ENCODE measurements at places on chromosomes 3 and 15. TPM values are rescaled to one million over a fixed set of nuclear protein-coding genes. Genes with fewer than 3 reads are reported as not detected.

RPL39L gene
- total RNA-seq, result 13.4 TPM

IDH2 gene
- total RNA-seq, result 208 TPM

PAK6 gene
- 0.48 TPM for total RNA-seq

OR4F15 gene
- total RNA-seq, result not detected

SUSD5 gene
- not detected for total RNA-seq

FOXB1 gene
- 0.86 TPM for total RNA-seq

CRYBG3 gene
- 6.7 TPM for total RNA-seq

ARHGEF3 gene
- total RNA-seq, result 102 TPM

ASB7 gene
- total RNA-seq, result 25.5 TPM

SCN11A gene
- 0.03 TPM for total RNA-seq

ERICH6 gene
- total RNA-seq, result 0.36 TPM

TRIM42 gene
- total RNA-seq, result not detected

UROC1 gene
- total RNA-seq, result not detected

UTS2B gene
- total RNA-seq, result not detected

SMCO1 gene
- not detected for total RNA-seq

TCAIM gene
- 19.8 TPM for total RNA-seq

NDUFB5 gene
- 90.5 TPM for total RNA-seq

MYZAP gene
- 0.45 TPM for total RNA-seq

NUP210 gene
- total RNA-seq, result 171 TPM

DLEC1 gene
- total RNA-seq, result 5.6 TPM

GOLGA6A gene
- total RNA-seq, result 0.08 TPM

BOC gene
- not detected for total RNA-seq

ZKSCAN7 gene
- total RNA-seq, result 0.77 TPM

SERPINI2 gene
- total RNA-seq, result not detected

PSTPIP1 gene
- total RNA-seq, result 150 TPM

TATDN2 gene
- 57.7 TPM for total RNA-seq

SYNM gene
- total RNA-seq, result 3.3 TPM

XCR1 gene
- not detected for total RNA-seq

GABRR3 gene
- not detected for total RNA-seq

TBC1D23 gene
- total RNA-seq, result 31.2 TPM

ALCAM gene
- 7.2 TPM for total RNA-seq

BCL2A1 gene
- 29.6 TPM for total RNA-seq

MASP1 gene
- not detected for total RNA-seq

PLSCR4 gene
- total RNA-seq, result not detected

PLCH1 gene
- 0.14 TPM for total RNA-seq

GPR27 gene
- total RNA-seq, result 0.46 TPM

GUCA1C gene
- not detected for total RNA-seq

SLC12A1 gene
- total RNA-seq, result not detected

CACNA1D gene
- 0.18 TPM for total RNA-seq

CEP152 gene
- 31.9 TPM for total RNA-seq

IL12A gene
- total RNA-seq, result 0.18 TPM

MCF2L2 gene
- total RNA-seq, result 1.6 TPM

MORC1 gene
- not detected for total RNA-seq

GOLGA6L4 gene
- total RNA-seq, result 0.75 TPM

TM4SF18 gene
- total RNA-seq, result not detected

GOLGA8T gene
- total RNA-seq, result not detected

DNAJA4 gene
- total RNA-seq, result 26.7 TPM

PPP1R14D gene
- not detected for total RNA-seq

C3orf49 gene
- not detected for total RNA-seq

POPDC2 gene
- 3.7 TPM for total RNA-seq

SMAD6 gene
- 1.3 TPM for total RNA-seq

DAZL gene
- not detected for total RNA-seq

TRAT1 gene
- 229 TPM for total RNA-seq

CPLX3 gene
- 0.12 TPM for total RNA-seq

LSAMP gene
- total RNA-seq, result not detected

Measured in activated naive CD4-positive, alpha-beta T cell treated with anti-CD3 and anti-CD28 coated beads, Interleukin-2, amount 10 ng/mL, durations not matched to agents 5 hours and 36 hours (primary cell).